AG09309 (cell line): ENCODE measurements at places on chromosomes 13 and 19.
A peak's percentile ranks its signal among the peaks of the same experiment; 100 is the strongest.

DNA sequence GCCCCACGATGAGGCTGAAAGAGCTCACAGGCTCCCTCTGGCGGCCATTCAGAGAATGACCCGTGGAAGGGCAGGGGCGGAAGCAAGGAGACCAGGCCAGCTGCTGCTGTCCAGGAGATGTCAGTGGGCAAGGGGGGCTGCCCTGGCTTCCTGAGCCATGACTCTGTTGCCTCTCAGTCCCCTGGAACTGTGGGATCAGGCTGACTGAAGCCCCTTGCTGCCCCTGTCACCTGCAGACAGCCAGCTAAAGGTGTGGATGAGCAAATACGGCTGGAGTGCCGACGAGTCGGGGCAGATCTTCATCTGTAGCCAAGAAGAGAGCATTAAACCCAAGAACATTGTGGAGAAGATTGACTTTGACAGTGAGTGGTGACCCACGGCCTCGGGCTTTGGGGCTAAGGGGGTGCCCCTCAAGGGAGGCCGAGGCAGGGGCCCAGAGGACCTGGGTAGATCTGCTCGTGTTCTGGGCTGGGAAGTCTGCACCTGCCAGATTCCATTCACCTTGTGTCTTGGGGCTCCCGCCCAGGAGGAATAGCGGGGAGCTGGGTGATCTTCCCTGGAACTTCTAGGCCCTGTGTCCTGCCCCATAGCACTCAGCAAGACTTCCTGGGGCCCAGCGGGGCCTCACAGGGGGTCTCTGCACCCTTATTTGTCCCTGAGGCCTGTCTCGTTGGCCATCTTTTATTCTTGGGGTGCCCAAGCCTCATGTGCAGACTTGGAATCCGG, 12.5 kb upstream of the ACTN4 start:
- DNase-seq: no peak

- no peak for DNase-seq
These were observed 3.8 kb upstream of the TMEM91 start for GRCh38 chr19:41372501-41372900.

DNA sequence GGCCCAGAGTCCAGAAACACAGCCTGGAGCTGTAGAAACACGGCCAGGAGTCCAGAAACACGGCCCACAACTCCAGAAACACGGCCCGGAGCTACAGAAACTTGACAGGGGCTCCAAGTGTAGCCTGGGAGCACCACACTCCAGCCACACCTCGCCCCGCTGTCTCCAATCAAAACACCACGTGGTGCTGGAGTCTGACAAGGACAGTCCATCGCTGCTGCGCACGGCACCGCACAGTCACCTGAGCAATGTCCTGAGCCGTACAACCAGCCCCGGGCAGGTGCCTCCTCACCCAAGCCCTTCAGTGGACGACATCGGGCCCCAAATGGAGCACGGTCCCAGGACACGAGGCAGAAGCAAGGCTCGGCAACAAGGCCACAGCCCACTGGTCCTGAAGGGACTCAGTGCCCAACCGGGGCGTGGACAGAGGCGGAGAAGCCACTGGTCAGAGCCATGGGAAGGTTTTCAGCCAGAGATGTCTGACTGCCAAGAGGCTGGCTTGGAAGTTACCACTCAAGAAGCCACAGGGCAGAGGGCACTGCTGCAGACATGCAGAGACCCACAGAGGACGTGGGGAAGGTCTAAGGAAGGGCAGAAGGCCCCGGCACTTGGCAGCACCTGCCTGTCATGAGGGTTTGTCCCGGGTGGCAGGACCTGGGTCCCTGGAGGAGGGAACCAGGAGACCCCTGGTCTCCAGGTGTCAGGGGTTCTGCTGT, 19.7 kb upstream of the PLPP2 start:
- DNase-seq: no peak

- no peak for DNase-seq
These were observed 13.0 kb downstream of the ARHGEF1 start for GRCh38 chr19:41895745-41896580.

DNA sequence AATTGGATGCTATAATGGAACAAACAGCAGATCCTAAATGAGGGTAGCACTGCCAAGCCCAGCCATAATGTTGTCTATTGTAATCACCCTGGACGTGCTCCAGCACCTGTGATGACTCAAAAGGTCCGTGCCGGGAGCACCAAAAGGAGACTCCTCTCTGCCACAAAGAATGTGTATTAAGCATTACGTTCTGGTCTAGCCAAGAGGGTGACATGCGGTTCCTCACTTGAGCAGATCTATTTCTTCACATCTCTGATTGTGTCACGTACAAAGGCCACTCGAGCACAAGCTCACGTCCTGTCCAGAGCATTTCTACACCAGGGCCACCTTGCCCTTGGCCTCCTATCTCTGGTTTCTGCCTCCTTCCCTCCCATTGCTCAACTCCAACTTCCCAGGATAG, 219.9 kb upstream of the IRS2 start:
- DNase-seq: no peak

DNA sequence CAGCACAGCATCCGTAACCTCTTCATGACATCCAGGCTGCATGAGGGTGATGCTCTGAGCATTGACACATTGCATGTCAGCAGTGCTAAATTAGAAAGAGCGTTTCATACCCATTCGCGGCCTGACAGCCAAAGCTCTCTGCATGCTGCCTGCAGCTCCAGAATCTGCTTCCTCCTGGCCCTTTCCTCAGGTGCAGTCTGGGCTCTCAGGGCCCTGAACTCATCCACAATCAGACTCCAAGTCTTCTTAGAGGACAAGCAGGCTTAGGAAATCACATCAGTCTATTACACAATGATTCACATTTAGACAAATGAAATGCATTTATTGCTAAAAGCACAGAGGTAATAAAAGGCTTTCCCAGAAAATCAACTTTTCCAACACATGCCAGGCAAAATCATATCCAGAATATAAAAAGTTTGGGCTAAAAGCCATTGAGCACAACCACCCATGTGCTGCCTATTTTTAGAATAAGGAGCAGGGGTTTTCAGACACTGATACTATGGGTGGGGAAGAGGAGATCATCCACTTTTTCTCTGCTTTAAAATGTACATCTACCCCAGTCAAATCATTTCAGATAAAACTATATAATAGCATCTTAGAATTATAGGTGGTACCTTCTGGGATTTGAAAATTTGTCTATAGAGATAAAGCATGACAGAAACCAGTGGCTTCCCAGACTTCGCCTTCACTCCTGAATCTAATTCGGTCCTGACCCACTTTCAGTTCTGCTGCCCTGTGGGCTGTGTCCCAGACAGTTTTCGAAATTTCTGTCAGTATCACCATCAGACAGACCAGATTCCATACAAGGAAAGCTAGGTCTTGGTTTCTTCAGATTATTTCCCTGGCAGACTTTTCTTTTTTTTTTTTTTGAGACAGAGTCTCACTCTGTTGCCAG, 109.3 kb downstream of the COL4A2 start:
- DNase-seq: no peak

GRCh38 chr19:47039239-47039874, 9.1 kb downstream of the TMEM160 start:
- DNase-seq: no peak

DNA sequence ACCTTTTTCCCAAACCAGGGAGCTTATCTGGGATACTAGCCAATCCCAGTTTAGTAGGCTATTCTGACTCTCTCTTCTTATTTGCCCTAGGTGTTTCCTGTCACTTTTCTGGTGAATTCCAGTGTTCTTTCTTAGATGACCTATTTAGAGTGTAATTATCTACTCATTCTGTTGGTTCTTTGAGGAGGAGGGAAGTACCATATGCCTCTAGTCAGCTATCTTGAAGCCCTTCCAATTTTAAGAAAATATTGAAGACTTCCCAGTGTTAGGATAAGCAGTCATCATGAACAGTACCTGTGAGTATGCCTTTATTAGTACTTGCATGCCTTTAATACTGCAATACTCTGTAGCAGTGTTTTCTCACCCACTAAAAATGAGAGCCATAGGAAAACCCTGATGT, 724.3 kb upstream of the SLITRK1 start:
- DNase-seq: no peak

DNA sequence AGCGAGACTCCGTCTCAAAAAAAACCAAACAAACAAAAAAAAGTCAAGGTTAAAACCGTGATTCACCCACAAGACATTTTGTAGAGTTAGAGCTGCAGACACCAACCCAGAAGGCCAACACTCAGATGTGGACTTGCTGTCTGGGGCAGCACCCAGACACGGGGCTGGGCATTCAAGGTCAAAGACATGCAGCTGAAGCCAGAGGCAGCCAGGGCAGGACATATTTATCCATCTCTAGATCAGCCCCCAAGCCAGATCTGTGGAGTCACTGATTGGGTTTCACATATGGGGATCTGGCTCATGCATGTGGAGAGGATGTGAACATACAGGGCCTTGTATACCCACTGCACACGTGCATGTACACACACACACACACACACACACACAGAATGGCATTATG, 3.6 kb downstream of the KLK15 start:
- no peak for DNase-seq

GRCh38 chr13:62702502-62702901, 1286.9 kb upstream of the PCDH20 start:
- no peak for DNase-seq

GRCh38 chr19:5697890-5698634, 8.0 kb downstream of the RPL36 start:
- no peak for DNase-seq

DNA sequence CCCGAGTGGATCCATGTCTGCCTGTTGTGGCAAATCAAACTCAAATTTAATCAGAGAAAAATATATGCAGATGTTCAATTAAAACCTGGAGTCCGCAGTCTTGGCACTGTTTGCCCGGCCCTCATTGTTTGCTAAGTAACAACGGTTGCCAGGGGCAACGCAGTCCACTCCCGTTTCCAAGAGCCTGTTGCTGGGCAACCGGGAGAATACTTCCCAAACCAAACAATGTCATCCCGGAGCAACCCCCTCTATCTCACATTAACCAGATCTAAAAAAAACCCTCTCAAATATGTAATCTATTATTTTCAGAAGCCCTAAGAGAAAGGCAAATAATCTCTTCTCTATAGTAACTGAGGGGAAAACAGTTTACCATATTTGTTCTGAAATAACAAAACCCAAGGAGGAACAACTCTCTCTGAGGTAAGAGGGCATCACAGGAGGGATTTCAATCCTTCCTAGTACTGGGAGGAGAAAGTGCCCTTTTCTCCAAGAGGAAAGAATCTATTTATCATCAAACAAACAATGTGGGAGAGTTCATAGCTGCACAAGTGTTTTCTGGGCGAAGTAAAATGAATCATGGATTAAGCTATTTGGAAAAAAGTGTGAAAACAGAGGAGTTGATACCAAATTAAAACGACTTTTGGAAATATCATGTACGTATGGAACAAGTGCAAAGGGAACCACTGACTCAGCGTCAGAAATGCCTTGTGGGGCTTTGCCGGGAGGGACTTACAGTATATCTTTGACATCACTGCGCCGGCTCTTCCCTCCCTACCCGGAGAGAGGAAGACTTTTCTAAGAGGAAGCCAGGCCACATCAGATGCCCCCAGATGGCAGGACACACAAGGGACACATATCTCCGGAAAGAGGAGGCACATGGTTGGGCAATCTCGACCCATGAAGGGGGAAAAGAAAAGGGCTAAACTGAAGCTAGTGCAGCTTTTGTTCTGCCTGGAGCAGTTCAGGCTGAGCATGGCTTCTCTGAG, 43.3 kb downstream of the RFX2 start:
- DNase-seq: peak; percentile 64

- DNase-seq: no peak
These were observed 30.7 kb upstream of the NFIC start for GRCh38 chr19:3335431-3336350.

DNA sequence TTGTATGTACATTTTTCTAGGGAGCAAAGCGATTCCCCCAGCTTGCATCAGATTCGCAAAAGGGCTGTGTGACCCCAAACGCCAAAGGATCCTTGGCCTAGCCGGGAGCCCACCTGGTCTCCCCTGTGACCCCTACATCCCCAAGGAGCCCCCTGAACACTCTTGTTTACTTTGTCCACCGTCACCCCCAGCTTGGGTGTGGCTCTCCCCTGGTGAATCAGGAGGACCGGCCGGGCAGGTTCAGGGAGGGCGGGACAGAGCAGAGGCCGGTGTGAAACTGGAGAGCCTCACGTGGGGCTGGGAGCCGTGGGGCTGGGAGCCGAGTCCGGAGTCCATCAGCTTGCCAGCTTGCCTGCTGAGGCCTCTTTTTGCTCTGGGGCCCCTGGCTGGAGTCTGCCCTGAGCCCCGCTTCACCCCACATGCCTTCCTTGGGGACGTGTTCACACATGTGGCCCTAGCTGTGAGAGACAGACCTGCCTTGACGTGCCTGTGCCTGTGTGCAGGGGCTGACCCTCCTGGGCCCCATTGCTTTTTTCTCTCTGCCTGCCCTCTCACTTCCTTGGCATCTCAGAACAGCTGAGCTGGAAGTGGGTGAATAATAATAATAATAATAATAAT, 2.0 kb downstream of the ITPKC start:
- no peak for DNase-seq

DNA sequence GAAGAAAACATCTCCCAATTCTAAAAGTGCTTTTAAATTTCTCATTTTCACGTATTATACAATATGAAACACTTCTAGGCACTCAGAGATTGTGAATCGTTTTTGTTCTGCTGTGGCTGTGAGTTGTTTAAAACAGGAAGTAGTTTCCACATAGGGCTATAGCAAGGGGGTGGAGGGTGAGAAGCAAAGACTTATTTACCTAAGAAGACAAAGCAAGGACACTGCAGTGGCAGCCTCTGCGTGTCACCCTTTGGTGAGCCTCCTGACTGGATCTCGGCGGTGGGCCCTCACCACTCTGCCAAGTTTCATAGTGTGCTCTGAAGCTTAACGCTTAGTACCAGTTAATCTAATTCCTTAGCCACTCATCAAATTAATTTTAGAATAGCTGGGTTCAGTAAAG, 56.8 kb downstream of the TNFSF13B start:
- no peak for DNase-seq

DNA sequence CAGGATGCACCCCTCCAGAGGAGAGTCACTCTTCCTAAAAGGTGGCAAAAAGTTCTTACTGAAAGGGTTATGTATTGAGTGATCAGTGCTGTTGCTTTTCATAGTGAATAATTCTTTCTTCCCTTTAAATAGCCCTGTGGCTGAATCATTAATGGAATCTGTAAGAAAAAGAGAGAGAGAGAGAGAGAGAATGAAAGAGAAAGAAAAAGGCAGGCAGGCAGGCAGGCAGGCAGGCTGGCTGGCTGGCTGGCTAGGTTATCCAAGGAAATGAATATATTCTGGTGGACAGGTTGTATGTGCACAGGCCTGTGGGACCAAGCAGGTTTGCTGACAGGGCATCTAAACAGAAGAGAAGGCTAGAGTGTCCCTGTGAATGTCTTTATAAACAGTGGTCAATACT, 100.5 kb downstream of the DLEU7 start:
- DNase-seq: no peak

- no peak for DNase-seq
These were observed 199.4 kb downstream of the USP12 start for GRCh38 chr13:26971990-26972887.

DNA sequence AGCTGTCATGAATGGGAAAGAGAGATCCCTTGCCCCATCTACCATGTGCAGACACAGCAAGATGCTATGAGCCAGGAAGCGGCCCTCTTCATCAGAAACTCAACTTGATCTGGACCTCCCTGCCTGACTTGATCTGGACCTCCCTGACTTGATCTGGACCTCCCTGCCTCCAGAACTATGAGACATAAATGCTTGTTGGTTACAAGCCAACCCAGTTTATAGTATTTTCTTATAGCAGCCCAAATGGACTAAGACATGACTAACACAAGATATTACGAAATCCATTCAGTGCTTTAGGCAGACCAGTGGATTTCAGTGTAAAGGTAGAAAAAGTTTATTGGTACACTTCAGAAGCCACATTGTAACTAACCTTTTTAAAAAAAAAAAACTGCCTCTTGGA, 15.6 kb downstream of the PCID2 start:
- peak; percentile 61 for DNase-seq

- no peak for DNase-seq
These were observed 96.8 kb downstream of the SUCLA2 start for GRCh38 chr13:47904241-47904640.

GRCh38 chr13:76803831-76804230, 82.4 kb downstream of the KCTD12 start:
- DNase-seq: no peak
